ENCODE measurements at places on chromosomes 1 and 21. TPM values are rescaled to one million over a fixed set of nuclear protein-coding genes. Genes with fewer than 3 reads are reported as not detected.

CHIA gene
- not detected for total RNA-seq

CCDC185 gene
- not detected for total RNA-seq

C1orf74 gene
- 4.8 TPM for total RNA-seq

TMCO2 gene
- not detected for total RNA-seq

C1orf116 gene
- total RNA-seq: 0.50 TPM

PLA2G2F gene
- total RNA-seq: not detected

LYSMD1 gene
- total RNA-seq: 22.1 TPM

PSRC1 gene
- total RNA-seq: 17.3 TPM

VWA1 gene
- 15.3 TPM for total RNA-seq
